ENCODE measurements at places on chromosomes 11 and 22. TPM values are rescaled to one million over a fixed set of nuclear protein-coding genes. Genes with fewer than 3 reads are reported as not detected.

MS4A15 gene
- not detected for total RNA-seq

OR8G5 gene
- total RNA-seq, result not detected

CCDC82 gene
- 29.9 TPM for total RNA-seq

- DNase-seq, result peak; percentile 60
Observed at GRCh38 chr11:63866211-63866610, 27.3 kb downstream of the MARK2 start.

DNA sequence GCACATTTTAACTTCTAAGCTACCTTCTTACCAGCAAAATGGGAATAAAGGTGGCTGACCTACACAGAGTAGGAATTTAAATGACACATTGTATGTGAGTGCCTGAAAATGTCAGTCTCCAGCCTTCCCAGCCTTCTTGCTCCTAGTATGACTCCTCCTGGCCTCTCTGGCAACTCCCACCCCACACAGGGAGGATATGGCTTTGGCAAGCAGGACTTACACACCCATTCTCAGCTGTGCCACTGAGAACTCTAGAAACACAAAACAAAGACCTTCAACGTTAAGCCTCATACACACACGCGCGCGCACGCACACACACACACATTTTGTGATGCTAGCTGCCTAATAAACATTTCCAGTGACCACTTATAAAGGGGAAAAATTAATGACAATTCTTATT is 65.8 kb downstream of the PACSIN2 start:
- DNase-seq, result no peak

DNA sequence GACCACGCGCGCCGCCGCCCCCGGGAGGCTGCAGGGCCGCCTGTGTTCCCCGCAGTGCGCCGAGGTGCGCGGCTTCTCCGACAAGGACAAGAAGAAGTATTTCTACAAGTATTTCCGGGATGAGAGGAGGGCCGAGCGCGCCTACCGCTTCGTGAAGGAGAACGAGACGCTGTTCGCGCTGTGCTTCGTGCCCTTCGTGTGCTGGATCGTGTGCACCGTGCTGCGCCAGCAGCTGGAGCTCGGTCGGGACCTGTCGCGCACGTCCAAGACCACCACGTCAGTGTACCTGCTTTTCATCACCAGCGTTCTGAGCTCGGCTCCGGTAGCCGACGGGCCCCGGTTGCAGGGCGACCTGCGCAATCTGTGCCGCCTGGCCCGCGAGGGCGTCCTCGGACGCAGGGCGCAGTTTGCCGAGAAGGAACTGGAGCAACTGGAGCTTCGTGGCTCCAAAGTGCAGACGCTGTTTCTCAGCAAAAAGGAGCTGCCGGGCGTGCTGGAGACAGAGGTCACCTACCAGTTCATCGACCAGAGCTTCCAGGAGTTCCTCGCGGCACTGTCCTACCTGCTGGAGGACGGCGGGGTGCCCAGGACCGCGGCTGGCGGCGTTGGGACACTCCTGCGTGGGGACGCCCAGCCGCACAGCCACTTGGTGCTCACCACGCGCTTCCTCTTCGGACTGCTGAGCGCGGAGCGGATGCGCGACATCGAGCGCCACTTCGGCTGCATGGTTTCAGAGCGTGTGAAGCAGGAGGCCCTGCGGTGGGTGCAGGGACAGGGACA is 2.7 kb downstream of the NLRP6 start:
- DNase-seq, result no peak

GRCh38 chr22:29524442-29525191 is 28.9 kb downstream of the THOC5 start:
- peak; percentile 1 for DNase-seq

Measured in activated T-helper 1 cell treated with anti-CD3 and anti-CD28 coated beads, Interleukin-12 subunit alpha, Interleukin-12 subunit beta, Interleukin-2, Interleukin-4 antibody, amounts not matched to agents 30 ng/mL and 10 ng/mL and 1 ng/mL, durations not matched to agents 14 hours and 24 hours and 36 hours (primary cell).